ENCODE measurements at places on chromosomes 2 and 18.

- no peak for DNase-seq
These were observed 39.4 kb downstream of the HADHB start for GRCh38 chr2:26284132-26284531.

DNA sequence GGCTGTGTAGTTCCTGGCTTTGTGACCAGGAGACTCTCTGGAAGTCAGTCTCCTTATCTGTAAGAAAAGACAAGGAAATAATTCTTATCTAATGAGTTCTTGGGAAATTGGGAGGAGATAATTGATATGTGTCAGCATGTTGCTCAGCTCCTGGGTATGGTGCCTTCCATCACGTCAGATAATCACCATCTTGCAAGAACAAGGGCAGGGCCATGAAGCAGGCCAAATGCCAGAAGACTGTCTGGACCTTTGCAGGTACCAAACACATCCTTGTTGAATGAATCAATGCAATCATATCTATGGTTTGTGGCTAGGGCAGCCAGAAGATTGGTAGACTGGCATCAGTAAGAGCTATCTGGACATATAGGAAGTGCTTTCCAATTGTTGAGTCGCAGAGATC is 473.5 kb downstream of the TNS1 start:
- DNase-seq, result no peak

GRCh38 chr2:64765160-64765805 is 111.6 kb upstream of the SERTAD2 start:
- DNase-seq, result no peak

DNA sequence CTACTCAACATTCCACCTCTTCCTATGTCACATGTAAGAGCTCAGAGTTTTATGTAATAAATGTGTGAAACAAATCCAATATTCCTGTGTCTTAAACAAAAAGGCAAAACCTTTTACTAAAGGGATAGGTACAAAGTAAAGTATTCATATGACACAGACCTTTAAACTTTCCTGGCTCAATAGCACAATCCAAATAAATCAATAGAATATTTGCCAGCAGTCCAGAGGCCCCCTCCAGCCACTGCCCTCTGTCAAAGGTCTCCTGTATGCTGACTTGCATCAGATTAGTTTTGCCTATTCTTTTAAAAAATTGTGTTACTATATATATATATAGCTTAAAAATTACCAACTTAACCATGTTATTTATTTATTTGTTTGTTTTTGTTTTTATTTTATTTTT is 17.7 kb upstream of the PHLPP1 start:
- DNase-seq, result no peak

DNA sequence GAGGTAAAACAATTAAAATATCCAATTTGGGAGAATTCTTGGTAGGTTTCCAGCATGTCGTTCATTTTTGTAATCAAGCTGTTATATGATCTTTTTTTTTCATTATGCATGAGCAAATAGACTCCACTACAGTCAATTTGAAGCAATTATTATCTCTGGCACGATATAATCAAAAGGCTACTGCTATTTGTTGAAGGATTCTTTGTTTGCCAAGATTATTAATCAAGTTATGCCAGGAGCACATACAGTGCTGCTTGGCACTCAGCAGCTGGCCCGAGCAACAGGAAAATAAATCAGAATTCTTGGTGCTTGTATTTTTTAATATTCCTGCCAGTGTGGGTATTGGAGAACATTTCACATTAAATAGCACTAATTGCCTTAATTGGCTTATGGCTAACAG is 279.5 kb downstream of the RND3 start:
- no peak for DNase-seq

DNA sequence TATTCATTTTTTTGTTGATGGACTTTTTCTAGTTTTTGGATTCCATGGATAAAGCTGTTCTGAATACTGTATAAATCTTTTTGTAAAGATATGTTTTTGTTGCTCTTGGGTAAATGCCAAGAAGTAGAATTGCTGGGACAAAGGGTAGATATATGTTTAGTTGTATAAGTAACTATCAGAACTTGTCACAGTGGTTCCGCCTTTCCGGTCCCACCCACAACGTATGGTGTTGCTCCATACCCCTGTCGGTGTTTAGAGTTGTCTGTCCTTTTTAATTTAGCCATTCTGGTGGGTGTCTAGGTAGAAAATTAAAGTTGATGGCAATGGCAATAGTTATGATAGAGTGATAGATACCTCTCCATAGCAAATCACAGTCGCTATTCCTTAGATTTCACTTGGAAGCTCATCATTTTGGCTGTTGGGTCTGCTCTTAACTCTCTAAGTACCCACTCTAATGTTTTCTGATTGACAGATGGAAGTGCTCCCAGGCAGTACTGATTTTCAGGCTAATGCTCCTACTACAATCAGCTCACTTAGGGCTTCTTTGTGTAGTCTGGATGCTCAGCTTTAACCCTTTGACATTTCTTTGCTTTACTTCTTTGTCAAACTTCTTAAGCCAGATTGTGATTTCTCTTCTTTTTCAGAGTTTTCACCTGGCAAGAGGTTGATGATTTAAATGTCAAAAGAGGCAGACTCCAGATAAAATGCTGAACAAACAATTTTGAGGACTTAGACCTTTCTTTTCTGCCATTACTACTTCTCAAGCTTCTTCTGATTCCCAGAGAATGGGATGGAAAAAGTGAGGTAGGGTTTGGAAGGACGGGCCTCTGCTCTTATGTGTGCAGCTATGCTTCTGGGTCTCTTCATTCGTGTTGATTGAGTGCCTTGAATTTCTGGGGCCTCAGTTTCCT is 156.4 kb downstream of the AQP4 start:
- no peak for DNase-seq

Measured in KBM-7 (cell line).